ENCODE measurements at places on chromosomes 6 and 20.
A peak's percentile ranks its signal among the peaks of the same experiment; 100 is the strongest.

DNA sequence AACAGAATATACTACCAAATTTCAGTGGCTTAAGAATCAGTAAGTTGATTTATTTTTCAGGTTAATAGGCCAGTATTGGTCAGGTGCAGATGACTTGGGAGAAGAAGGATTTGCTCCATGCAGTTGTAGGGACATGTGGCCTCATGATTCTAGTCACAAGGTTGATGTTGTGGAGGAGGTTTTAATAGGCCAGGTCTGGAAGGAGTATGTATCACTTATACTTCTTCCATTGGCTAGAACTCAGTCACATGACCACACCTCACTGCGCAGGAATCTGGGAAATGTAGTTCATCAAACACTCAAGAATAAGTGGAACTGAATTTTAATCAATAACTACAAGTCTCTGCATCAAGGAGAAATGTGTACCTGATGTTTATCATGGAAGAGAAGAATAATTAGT, 281.5 kb upstream of the QKI start:
- no peak for DNase-seq

- peak; percentile 70 for DNase-seq
Measured at GRCh38 chr6:143410859-143411270, 39.6 kb downstream of the ADAT2 start.

- DNase-seq = no peak
Measured at GRCh38 chr6:27562027-27562410, 89.1 kb upstream of the ZNF184 start.

DNA sequence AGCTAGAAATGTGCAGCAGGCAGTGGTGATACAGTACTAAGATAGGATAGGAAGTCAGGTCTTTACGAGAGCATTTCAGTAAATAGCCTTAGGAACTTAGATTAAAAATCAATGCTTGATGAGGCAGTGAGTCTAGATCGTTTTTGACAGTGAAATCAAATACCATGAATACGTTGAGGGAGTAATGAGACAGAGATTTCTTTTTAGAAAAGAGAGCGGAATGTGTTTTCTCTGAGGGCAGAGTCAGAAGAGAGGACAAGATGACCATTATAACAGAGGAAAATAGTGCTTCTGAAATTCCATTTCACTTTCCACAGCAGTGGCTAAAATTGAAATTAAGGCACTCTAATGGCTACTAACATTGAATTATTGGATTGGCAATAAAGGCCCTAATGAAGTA, 339.6 kb downstream of the UTRN start:
- DNase-seq = no peak

- DNase-seq = no peak
Measured at GRCh38 chr6:104159045-104159618, 700.6 kb downstream of the HACE1 start.

DNA sequence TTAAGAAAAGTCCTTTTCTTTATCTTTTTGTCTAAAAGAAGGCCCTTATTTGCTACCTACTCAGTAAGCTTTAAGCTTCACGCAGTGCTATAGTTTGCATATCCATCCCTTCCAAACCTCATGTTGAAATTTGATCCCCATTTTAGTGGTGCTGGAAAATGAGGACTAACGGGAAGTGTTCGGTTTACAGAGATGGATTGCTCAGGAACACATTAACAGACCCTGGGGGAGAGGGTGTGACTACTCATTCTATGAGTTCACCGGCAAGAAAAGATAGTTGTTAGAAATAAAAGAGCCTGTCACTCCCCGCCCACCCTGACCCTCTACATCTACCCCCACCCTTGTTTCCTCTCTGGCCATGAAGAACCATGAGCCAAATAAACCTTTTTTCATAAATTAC, 546.2 kb downstream of the MEI4 start:
- no peak for DNase-seq

DNA sequence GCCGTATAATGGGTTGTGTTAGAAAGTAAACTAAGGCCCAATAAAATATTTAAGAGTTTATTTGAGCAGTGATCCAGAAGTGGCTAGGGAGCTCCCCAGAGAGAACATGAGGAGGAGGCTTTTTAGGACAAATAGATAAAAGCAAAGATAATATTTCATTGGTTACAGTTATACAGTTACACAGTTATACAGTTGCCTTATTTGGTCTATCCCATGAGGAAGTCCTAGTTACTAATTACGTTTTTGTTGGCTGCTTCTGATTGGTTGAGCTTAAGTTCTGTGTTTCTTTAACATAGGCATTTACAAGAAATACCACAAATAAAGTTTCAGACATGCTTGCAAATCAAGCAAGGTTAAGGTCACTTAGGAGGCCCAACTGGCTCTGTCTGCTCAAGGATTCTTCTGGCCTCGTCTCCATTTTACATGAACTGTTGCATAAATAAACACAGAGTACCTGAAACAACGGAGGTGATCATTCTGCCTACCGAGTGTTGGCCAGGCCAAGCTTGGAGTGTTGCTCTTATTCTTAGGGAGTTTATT, 7.0 kb downstream of the UBD start:
- DNase-seq = peak; percentile 64

All from RWPE1 (cell line).